Activated CD4-positive, CD25-positive, alpha-beta regulatory T cell treated with anti-CD3 and anti-CD28 coated beads, Interleukin-2, amount 50 U/mL, for 16 hours (primary cell): ENCODE measurements at places on chromosomes 12 and 14.

DNA sequence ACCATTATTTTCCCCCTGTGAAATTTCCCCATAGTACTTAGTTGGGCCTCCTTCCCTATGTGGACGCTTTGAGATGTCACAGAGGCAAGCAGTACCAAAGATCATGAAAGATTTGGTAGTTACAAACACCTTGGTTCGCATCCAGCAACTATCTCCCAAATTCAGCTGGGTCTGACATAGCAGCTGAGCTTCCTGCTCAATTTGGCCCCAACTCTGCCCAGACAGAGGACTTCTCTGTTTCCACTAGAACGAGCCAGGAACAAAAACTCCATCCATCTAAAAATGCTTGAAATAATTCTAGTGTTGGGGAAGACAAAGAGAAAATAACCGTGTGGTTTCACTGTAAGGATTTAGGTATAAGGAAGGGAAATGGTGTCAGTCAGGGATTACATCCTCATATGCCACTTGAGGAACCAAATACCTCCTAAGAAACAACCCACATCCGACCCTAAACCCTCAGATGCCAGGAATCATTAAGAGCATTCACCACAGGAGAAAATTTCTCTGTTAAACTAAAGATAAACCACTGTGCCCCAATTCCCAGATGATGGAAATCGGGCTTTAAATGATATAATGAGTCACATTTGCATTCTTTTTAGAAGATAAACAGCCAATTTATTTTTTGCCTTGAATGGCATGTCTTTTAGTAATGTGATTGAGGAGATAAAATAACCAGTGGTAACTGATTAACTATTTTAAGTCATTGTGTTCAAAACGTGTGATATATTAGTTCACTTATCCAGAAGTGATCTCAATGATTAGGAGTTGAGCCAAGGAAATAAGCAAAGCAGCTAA, 103.7 kb upstream of the IFNG-AS1 start:
- no peak for DNase-seq

DNA sequence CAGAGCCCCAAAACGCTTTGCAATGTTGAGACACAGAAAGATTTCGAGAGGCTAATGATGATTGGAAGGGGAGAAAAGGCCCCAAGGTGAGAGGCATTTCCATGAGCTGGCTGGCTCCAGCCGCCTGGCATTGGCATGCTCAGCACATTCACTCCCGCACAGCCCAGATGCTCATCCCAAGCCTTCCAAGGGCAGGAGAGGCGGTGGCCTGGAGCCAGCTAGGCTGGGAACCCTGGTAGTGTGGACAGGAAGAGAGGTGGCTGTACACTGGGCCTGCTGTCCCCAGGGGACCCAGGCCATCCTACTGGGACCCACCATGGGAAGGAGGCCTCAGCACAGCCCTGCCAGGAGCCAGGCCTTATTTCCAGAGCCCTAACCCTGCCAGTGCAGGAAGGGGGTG, 72.2 kb downstream of the SPTB start:
- no peak for DNase-seq

GRCh38 chr12:112333019-112333418, 49.2 kb downstream of the HECTD4 start:
- no peak for DNase-seq

DNA sequence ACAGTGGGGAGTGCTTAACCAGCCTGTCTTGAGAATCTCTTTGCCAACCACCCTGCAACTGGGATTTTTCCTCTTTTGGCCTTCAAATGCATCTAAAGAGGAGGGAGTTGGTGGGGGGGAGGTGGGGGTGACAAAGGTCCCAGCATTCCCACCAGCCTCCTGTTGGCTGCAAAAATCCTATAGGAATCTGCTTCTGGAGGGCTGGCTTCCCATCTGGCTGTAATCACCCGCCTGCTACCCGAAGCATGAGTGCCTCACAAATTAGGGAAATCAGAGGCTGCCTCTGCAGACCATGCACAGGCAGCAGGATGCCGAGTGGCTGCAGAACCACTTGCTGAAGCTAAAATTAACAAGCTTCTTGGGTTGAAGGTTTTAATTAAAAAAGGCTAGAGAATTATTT, 73.9 kb upstream of the WSCD2 start:
- DNase-seq: no peak

- no peak for DNase-seq
Measured at GRCh38 chr14:55848964-55849363, 269.0 kb downstream of the KTN1 start.

GRCh38 chr12:6549684-6550151, 6.1 kb downstream of the IFFO1 start:
- no peak for DNase-seq
